ENCODE measurements at places on chromosomes 1 and 21.

- DNase-seq = no peak
Observed at GRCh38 chr1:25021591-25022215, 91.6 kb upstream of the RUNX3 start.

DNA sequence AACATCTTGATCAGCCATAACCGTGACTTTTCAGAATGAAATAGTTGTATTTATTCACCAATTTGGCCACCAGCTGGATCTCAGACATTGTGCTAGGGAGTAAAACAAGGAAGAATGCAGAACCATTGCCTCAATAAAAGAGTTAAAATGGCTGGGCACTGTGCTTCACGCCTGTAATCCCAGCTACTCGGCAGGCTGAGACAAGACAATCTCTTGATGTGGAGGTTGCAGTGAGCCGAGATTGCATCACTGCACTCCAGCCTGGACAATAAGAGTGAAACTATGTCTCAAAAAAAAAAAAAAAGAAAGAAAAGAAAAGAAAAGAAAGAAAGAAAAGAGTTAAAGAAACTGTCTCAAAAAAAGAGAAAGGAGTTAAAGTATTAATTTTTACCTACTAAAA lies 199.5 kb downstream of the TPR start:
- no peak for DNase-seq

GRCh38 chr1:204367956-204368355 lies 8.2 kb upstream of the PLEKHA6 start:
- DNase-seq = no peak

DNA sequence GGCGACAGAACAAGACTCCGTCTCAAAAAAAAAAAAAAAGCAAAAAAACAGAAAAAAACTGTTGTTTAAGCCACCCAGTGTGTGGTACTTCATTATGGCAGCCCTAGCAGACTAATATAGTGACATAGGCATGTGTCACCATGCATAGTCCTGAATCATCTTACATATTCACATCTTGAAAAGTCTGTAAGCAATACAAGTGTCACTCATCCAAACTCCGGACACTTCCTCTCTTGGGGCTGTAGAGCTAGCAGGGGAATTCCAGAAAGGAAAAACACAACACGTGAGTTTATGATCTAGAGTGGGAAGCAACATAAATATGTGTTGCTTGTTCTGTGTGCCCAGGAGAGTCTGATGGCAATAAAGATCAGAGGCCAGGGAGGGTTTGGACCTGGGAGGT lies 81.6 kb upstream of the KCNE2 start:
- DNase-seq = no peak

GRCh38 chr21:29306920-29307319 lies 8.2 kb downstream of the BACH1 start:
- no peak for DNase-seq

DNA sequence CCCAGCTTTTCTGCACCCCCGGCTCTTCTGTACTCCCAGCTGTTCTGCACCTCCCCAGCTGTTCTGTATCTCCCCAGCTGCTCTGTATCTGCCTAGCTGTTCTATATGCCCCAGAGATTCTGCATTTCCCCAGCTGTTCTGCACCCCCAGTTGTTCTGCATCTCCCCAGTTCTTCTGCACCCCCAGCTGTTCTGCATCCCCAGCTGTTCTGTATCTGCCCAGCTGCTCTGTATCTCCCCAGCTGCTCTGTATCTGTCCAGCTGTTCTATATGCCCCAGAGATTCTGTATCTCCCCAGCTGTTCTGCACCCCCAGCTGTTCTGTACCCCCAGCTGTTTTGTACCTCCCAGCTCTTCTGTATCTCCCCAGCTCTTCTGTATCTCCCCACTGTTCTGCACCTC lies 41.1 kb downstream of the UMODL1 start:
- DNase-seq = no peak

GRCh38 chr1:6860401-6860800 lies 75.1 kb downstream of the CAMTA1 start:
- DNase-seq = no peak

DNA sequence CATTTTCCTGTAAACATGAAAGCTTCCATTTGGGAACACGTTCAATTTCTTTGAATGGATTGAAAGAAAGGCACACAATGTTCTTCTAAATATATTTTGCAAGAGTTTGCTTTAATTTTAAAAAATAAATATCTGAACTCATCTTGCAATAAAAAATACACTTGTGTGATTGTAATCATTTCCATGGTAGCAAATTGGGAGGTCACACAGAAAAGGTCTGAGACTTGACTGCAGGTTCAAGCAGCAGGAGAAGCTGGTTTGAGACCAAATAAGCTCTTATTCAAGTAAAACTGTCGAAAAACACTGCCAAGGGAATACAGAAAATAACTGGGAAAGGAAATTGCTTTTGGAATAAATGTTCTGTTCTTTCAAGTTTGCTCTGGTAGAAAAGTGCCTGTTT lies 498.9 kb downstream of the ADGRL2 start:
- DNase-seq = no peak

DNA sequence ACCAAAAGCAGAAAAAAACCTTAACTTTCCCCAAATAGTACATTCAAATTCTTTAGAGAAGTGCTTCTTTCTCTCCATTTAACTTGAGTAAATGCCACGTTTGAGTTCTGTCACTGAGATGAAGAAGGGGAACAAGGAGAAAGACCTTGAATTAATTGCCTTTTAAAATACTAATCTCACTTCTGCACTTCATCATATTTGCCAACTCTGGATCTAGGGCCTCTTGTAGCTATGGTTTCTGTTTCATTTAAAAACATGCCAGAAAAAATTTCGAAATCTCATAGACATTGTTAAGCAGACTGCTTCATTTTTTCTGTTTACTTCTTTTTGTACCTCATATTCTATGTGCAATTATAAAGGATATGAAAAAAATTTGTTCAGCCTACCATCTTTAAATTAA lies 24.6 kb downstream of the MIXL1 start:
- no peak for DNase-seq

DNA sequence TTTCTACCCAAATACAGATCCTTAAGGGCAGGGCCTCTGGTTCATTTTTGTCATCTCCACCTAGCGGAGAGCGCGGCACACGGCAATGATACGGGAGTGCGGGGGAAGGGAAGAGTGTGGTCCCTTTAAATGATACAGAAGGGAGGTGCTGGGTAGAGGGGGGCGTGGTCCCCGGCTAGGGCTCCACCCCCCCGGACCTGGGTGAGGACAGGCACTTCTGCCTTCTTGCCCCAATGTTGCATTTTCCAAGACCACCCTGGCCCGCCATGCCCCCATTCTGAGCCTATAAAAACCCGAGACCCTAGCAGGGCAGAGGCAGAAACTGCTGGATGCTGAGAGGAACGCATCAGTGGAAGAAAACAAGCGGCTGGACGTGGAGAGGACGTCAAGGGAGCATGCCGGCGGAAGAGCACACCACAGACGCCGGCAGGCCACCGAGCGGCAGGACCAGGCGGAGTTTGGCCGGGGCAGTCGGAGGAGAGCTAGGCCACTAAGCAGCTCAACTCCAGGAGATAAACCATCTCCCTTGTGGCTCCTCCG lies 30.0 kb downstream of the LRRC3 start:
- peak; percentile 60 for DNase-seq

DNA sequence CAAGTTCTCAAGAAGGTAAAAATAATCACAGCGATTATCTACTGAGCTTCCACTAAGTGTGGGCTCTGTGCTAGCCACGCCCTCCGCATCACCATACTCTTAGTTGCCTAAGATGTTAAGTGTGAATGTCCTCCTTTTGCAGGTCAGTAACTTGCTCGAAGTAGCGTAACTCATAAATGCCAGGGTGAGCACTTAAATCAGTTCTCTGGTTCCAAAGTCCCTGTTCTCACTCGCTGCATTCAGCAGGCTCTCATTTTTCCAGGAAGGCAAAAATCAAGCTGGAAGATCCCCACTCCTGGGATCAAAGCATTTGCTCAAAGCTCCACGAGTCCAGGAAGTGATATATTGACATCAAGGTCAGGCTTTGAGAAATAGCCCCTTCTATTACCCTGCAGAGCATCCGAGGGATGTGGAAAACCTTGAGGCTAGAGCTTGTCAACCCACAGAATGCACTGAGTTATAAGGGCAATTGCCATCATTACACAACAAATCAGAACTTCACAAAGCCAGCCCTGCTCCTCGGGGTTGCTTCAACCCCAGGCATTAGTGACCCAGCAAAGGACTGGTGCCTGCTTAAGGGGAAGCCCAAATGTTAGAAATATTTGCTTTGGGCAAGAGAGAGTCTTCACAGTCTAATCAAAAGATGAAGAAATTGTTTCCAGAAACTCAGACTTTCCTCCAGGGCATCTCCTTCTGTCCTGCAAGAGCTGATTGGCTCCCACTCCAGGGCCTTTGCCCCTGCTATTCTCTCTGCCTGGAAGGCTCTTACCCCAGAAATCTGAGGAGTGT lies 19.5 kb downstream of the SLC30A1 start:
- DNase-seq = no peak

DNA sequence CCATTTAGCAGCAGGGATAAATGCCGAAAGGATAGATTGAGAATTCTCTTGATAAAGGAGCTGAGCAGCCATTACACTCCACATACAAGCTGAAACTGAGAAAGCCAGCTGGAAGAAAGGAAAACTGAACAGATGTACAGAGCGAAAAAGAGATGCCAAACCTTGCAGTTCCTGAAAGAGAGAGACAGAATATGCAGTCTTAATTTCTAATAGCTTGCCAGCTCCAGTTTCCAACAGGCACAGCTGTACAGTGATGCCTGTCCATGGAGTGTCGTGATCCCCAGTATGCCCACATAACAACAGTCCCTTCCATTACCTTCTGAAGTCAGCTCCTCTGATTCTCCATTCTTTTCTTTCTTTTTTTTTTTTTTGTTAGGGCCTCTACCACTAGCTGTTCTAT lies 22.7 kb downstream of the ABL2 start:
- no peak for DNase-seq

DNA sequence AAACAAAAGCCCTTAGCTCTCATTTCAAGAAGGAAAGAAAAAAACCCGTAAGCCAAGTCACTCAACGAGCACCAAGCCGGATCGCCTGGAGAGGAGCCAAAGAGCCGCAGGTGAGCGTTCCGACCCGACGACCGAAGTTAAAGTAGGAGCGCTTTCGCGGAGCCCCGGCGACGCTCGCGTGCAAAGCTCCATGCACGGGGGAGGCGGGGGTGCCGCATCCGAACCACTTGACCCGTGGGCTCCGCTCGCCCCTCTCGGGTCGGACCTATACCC lies 382 bp downstream of the GPBP1L1 start:
- peak; percentile 75 for DNase-seq

DNA sequence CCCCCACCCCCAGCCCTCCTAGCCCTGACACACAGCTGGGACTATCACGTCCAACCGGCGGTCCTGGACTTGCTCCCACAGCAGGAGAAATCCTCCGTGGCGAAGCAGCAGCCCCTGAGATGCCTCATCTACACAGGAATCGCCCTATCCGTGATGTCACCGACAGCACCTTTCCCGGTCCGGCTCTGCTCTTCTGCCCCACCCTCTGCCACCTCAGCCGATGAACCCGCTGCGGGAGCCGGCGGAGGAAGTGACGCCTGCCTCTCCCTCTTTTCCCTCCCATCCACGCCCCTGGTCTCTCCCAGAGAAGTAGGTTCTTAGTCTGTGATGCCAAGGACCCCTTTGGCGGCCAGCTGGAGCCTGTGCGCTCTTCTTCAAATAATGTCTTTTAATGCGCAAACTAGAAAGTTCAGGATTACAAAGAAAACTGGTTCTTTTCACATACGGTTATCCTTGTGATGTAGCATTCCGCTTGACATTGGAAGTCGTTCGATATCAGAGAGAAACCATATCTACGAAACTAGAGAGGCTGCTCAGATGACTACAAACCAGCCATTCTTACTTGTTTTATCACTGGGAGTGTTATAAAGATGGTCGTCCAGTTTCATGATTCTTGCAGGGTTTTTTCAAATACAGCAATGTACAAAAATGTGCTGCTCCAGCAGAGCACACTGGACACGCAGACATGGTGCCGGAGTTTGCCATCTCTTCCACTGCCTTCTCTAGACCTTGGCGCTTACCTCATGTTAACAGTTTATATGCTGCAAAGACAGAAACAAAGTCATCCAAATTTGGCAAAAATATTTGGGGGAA lies 120.3 kb downstream of the PPIAL4G start:
- peak; percentile 34 for DNase-seq

- DNase-seq = no peak
Observed at GRCh38 chr1:232551386-232551785, 78.5 kb downstream of the SIPA1L2 start.

DNA sequence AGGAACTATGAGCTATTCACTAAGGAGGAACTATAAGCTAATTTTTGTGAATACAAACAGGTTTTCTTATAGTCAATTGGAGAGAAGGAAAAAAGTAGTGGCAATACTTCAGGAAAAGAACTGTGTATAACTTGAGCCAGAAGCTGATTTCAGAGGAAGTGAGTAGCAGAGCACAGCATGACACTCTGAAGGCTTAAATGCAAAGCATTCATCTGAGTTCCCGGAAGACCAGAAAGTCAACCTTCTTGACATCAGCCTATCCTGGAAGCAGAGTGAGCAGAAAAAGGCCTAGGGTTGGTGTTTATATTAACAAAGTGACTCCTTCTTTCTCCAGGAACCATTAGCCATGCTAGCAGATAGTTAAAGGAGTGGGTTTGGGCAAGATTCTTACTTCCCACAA lies 545.2 kb downstream of the MRPL39 start:
- no peak for DNase-seq

DNA sequence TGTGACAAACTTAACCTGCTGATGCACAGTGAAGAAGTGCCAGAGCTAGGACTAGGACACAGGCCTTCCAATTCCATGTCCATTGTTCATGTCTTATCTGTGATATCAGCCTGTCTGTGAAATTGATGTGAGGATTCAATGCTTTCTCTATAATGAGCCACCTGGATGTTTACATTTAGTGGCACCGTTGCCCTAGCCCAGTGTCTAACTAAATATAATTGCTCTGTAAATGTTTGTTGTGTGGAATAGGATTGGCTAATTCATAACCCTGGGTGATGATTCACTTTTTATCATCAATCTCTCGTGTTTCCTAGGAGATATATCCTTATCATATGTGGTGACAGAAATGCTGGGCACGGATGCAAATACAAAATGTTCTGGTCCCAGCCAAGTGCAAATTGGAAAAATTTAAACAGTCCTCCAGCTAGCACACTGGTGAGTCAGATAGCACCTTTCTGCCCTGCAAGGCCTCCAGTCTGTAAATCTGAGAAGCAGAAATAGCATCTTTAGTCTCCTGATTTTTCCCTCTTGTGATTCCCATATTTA lies 46.9 kb upstream of the GNG12 start:
- DNase-seq = no peak

- DNase-seq = no peak
Observed at GRCh38 chr1:226479474-226479873, 69.1 kb upstream of the STUM start.

GRCh38 chr1:156583821-156584622 lies 4.5 kb downstream of the TTC24 start:
- peak; percentile 70 for DNase-seq

- DNase-seq = no peak
Observed at GRCh38 chr1:181152892-181153633, 64.6 kb downstream of the IER5 start.

DNA sequence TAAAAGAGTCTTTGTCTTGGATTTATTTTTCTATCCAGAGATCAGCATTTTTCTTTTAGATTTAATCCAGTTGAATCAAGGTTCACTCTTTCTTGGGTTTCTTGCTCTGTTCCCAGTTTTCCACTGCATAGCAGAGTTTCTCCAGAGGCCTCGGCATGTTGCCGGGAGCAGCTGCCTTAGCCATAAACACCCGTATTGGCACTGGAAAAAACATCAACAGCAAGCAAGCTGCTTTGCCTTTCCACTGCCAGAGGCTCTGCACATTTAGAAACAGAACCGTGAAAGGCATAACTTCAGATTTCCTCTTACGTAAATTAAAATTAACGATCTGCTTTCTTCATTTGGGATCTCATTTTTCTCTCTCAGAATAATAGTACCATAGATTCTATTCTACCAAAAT lies 181.8 kb upstream of the L1TD1 start:
- DNase-seq = no peak

- peak; percentile 73 for DNase-seq
Observed at GRCh38 chr1:28882009-28882628, 32.2 kb upstream of the EPB41 start.

All from CD8-positive, alpha-beta T cell (primary cell).